ENCODE measurements at places on chromosomes 6 and 20. TPM values are rescaled to one million over a fixed set of nuclear protein-coding genes. Genes with fewer than 3 reads are reported as not detected.
A peak's percentile ranks its signal among the peaks of the same experiment; 100 is the strongest.

- peaks cover 10% of the 10 kb centered on the region for H3K4me1 ChIP-seq
- no peak overlapping the region for H3K4me3 ChIP-seq
- H3K36me3 ChIP-seq, result no peaks in the 10 kb centered on the region
- no peak overlapping the region for H3K27ac ChIP-seq
- DNase-seq, result no peak
- peaks cover 63% of the 10 kb centered on the region for H3K27me3 ChIP-seq
Measured at GRCh38 chr20:37901240-37901639, 1.7 kb upstream of the VSTM2L start.

- H3K4me1 ChIP-seq, result peaks cover 21% of the 10 kb centered on the region
- DNase-seq, result no peak
- no peaks in the 10 kb centered on the region for H3K27me3 ChIP-seq
- H3K27ac ChIP-seq, result no peak overlapping the region
- H3K36me3 ChIP-seq, result no peaks in the 10 kb centered on the region
Measured at GRCh38 chr6:16840725-16841124, 79.5 kb upstream of the ATXN1 start.

NKAIN2 gene
- 0.20 TPM for total RNA-seq

DNA sequence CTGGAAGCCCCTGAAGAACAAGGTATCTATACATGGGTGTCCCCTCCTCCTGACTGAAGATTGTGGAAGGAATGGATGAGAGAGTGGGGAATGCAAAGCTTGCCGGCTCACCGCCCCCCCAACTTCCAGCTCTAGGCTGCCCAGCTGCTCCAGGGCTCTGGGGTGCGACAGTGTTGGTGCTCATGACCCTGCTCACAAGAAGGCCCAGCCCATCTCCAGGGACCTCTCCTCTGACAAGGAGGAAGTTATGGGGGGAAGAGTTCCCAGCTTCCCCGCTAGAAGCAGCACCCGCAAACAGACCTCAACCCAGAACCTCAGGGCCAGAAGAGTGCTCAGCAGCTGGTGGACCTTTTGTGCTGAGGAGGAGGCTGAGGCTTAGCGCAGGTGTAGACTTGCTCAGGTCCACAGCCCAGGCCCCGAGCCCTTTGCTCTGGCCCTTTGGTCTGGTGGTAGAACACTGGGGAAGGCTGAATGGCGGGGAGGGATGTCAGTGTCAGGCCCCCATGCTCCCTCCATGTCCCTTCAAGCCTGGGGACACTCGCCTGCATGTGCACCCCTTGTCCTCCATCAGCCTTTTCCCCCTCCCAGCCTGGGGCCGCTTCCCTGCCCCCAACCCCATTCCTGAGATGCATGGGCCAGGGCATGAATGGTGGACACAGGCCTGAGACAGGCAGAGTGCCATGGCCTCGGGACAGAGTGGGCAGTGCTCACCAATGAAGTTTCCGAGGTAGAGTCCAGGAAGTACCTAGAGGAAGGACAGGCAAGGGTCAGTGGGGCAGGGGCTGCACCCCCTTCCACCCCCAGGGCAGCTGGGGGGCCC lies 1.3 kb downstream of the DUSP15 start:
- H3K4me1 ChIP-seq, result peaks cover 18% of the 10 kb centered on the region
- no peak for DNase-seq
- no peaks in the 10 kb centered on the region for H3K36me3 ChIP-seq
- H3K4me3 ChIP-seq, result no peak overlapping the region
- H3K27ac ChIP-seq, result no peak overlapping the region
- H3K27me3 ChIP-seq, result no peaks in the 10 kb centered on the region

BPIFB2 gene
- total RNA-seq, result not detected

DNA sequence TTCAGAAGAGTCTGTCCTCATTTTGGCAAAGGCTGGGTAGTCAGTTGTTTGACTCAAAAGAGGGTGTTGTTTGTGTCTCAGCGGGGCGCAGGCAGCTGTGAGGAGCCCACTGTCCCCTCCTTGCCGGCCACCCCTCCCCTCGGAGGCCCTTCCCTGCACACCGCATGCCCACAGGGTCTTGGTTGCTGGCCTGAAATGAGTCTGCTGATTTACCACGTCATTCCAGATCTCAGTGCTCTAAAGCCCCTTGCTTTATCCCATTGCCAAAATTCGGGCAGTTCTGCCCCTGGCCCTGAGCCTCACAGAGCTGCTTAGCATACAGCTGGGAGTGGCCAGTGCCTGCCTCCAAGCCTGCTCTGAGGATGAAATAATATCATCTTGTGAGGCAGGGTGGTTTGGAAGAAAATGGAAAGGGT lies 220.7 kb downstream of the UST start:
- DNase-seq, result no peak
- H3K27me3 ChIP-seq, result no peaks in the 10 kb centered on the region
- H3K27ac ChIP-seq, result no peak overlapping the region
- no peak overlapping the region for H3K4me3 ChIP-seq

GRCh38 chr6:9121549-9121948 lies 686.2 kb upstream of the SLC35B3 start:
- H3K27me3 ChIP-seq, result no peaks in the 10 kb centered on the region
- no peaks in the 10 kb centered on the region for H3K36me3 ChIP-seq
- H3K4me3 ChIP-seq, result no peak overlapping the region
- no peak for DNase-seq
- no peaks in the 10 kb centered on the region for H3K4me1 ChIP-seq

DNA sequence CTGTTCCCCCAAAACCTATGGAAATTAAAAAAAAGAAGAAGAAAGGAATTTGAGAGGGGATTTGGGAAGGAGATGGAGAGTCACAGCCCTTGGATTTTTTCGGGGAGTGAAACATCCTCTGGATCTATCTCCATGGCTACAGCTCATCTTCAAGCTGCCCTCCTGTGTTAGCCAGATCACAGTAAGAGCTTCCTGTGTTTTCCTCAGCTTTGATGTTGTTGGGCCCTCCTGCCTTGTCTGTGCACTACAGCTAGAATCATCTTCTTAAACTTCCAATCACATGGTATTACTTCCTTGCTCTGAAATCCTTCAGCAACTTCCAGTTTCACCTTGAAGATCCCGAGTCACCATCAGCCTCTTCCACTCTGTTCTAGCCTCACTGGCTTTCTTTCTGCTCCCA lies 207.8 kb upstream of the ZFP64 start:
- no peak overlapping the region for H3K4me3 ChIP-seq
- no peak for DNase-seq
- H3K27ac ChIP-seq, result no peak overlapping the region
- no peaks in the 10 kb centered on the region for H3K4me1 ChIP-seq
- H3K27me3 ChIP-seq, result no peaks in the 10 kb centered on the region

GRCh38 chr6:42217157-42217518 lies 523 bp downstream of the MRPS10 start:
- H3K4me1 ChIP-seq, result no peaks in the 10 kb centered on the region
- H3K36me3 ChIP-seq, result no peaks in the 10 kb centered on the region
- no peaks in the 10 kb centered on the region for H3K27me3 ChIP-seq
- peak overlapping the region; percentile 74 for H3K27ac ChIP-seq
- DNase-seq, result no peak
- H3K4me3 ChIP-seq, result peak overlapping the region; percentile 79

GRCh38 chr20:38034961-38035360 lies 1.4 kb downstream of the RPRD1B start:
- H3K36me3 ChIP-seq, result no peaks in the 10 kb centered on the region
- DNase-seq, result no peak
- no peaks in the 10 kb centered on the region for H3K27me3 ChIP-seq
- H3K27ac ChIP-seq, result no peak overlapping the region
- H3K4me3 ChIP-seq, result peak overlapping the region; percentile 84

DNA sequence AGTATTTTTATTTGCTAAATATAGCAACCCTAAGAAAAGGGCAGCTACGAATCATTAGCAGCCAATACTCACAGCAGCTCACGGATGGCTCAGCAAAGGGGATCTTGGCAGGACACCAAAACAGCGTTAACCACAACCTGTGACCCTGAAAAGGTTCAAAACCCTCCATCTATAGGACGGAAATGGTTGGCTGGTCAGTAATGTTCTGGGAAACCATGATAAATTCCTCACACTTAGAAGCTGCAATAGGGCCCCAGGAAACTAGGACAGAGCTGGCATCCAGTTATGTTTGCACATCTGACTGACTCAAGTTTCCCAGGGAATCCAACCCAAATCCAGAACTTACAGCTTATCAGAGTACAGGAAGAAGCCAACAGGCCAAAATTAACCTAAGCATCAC lies 30.9 kb upstream of the PTPRT start:
- H3K27me3 ChIP-seq, result no peaks in the 10 kb centered on the region
- H3K36me3 ChIP-seq, result no peaks in the 10 kb centered on the region
- no peak overlapping the region for H3K4me3 ChIP-seq
- peaks cover 11% of the 10 kb centered on the region for H3K4me1 ChIP-seq
- no peak for DNase-seq

COL12A1 gene
- 14.1 TPM for total RNA-seq

GRCh38 chr20:62588458-62589149 lies 53.7 kb upstream of the SLCO4A1 start:
- H3K4me1 ChIP-seq, result peaks cover under 1% of the 10 kb centered on the region
- no peak overlapping the region for H3K27ac ChIP-seq
- DNase-seq, result no peak

Measured in heart right ventricle (tissue), 16 donors.